ENCODE measurements at places on chromosomes 13 and 19.
A peak's percentile ranks its signal among the peaks of the same experiment; 100 is the strongest.

- no peak for DNase-seq
Measured at GRCh38 chr19:49807904-49808675, 5.0 kb downstream of the FUZ start.

- DNase-seq, result no peak
Measured at GRCh38 chr13:45034342-45034741, 45.0 kb downstream of the GPALPP1 start.

DNA sequence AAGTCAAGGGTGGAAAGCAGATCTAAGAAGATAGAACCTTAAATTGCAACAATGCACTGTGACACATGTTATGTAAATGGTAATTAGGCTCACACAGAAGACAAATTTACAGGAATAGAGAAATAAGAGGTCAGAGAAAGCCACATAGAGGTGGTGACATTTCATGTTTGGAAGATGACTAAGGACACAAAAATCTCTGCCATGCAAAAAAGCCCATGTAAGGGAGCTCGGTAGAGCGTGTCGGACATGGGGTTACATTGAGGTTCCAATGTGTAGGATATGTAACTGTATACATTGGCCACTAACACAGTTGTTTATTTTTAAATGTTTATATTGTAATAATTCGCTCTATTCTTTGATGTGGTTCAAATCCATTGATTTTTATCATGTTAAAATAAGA lies 33.7 kb downstream of the SUGT1 start:
- DNase-seq, result no peak

- no peak for DNase-seq
Measured at GRCh38 chr19:46131485-46132143, 7.1 kb upstream of the IGFL3 start.

DNA sequence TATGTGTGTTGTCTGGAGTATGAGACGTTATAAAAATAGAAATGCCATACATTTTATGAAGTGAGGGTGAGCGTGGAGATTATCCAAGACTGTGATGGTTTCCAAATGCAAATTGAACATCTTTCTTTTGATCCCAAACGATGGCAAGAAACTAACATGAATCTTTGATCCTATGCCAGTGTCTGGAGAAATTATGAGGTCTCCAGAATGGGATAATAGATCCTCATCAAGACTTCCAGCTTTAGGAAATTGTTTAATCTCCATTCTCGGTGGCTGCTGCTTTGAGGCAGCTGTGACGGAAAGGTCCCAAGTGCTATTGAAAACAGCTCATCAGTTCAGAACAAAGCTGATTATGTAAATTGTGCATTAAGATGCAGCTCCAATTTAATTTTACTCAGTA lies 30.8 kb downstream of the CBY2 start:
- DNase-seq, result no peak

GRCh38 chr19:18469069-18469846 lies 31.3 kb upstream of the ISYNA1 start:
- DNase-seq, result peak; percentile 66

DNA sequence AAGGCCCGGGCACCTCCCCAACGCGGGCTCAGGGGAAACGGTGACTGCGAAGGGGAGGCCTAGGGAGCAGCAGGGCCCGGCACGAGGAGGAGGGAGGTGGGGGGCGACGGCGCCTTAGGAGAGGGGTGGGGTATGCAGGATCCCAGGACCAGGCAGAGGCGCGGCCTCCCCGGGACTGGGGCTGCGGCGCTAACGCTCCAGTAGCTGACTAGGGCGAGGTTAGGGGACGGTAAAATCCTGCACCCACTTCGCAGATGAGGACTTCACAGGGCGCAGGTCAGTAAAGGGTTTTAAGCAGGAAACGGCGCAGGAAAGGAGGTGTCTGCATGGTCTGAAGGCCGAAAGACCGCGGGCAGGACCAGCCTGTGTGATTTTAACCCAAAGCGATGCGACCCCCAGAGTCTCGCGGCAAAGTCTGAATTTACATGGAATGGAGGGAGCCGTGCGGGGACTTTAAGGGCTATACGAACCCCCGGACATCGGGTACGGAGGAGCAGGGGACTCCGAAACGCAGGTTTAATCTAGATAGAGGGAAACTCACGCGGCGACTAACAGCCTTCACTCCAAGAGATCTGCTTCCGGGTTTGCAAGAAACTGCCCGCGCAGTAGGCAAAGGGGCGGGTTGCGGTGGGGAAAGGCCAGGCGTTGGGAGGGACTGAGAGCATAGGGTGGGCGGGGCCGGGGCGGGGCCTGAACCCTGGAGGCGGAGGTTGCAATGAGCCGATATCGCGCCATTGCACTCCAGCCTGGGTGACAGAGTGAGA lies at the start of gene ZNF665:
ZNF665 (minus strand) TSS at position 588 of the 764 bp plus-strand sequence. CDS start 10,460 bp downstream, outside the sequence.
- DNase-seq, result peak; percentile 73

DNA sequence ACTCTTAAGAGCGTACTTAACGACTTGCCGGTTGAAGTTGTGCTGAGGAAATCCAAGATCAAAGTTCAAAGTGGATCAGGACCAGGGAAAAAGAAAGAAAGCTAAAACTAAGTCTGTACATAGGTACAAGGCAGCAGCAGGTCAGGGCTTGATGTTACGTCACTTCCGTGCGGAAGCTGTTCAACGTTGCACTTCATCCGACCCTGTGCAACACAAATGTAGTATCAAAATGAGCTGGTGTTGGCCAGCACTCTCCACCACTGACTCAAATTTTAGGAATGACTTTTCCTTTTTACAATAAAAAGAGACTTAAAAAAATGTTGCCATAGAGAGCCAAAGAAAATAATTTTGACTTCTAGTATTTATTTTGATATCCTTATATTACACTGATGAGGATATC lies 1315.4 kb downstream of the EFNB2 start:
- no peak for DNase-seq

Data from activated CD8-positive, alpha-beta memory T cell treated with anti-CD3 and anti-CD28 coated beads, Interleukin-2, amount 50 U/mL, for 4 hours (primary cell).